ENCODE measurements at places on chromosomes 1 and 21.

DNA sequence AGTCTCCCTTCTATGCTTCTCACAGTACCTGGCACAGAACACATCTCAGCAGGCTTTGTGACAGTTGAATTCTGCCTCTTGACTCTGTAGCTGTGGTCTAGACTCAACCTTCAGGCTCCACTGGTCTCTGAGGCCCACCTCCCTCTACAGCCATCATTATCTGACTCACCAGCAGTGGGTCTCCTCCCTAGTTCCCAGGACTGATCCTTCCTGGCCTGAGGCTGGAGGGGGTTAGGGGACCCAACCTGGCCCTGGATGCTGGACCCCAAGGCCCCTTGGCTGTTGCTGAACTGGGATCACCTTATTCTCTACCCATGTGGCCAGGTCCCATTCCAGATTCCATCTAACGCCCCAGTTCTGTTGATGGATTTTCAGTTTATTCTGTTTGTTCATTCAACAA is 43.1 kb upstream of the FOXO6 start:
- no peaks in the 10 kb centered on the region for H3K27me3 ChIP-seq
- no peak overlapping the region for H3K27ac ChIP-seq
- H3K4me3 ChIP-seq: no peak overlapping the region
- peaks cover 6% of the 10 kb centered on the region for H3K4me1 ChIP-seq
- no peaks in the 10 kb centered on the region for H3K36me3 ChIP-seq

DNA sequence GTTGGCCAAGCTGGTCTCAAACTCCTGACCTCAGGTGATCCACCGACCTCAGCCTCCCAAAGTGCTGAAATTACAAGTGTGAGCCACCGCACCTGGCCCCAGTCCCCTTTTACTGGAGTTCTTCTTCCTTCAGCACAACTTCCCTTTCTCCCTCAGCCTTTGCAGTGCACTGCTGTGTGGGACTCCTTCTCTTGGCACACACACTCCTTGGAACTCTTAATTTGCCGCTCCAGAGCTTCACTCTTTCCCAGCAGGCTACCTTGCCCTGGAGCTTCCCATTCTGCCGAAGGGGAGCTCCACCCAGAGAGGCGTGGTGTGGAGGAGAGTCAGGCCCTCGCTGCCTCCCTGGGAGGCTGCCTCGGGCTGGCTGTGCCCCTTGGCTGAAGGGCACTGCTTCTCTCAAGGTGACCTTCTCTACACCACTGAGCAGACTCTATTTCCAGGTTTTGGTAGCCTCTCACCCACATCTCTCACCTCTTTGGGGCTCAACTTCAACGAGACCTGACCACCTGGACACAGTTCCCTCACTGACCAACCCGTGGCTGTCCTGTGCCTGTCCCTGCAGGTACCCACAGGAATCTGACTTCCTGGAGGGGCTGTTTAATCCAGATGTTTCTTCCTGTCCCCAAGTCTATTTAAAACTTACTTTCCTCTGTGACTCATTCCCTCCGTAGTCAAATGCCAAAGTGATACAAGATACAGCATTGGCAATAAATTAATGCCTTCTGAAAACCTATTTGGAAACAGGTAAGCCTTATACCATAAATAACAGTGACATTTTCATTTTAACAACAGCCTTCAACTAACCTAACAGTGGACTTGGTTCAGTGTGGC is 227.3 kb upstream of the KIAA0040 start:
- no peak overlapping the region for H3K27ac ChIP-seq
- no peak for DNase-seq
- H3K36me3 ChIP-seq: no peaks in the 10 kb centered on the region

- DNase-seq: peak; percentile 90
- H3K27ac ChIP-seq: peak overlapping the region; percentile 67
- H3K4me1 ChIP-seq: no peaks in the 10 kb centered on the region
- H3K36me3 ChIP-seq: no peaks in the 10 kb centered on the region
- no peak overlapping the region for H3K4me3 ChIP-seq
Measured at GRCh38 chr1:147700042-147701006, 30.0 kb upstream of the ACP6 start.

DNA sequence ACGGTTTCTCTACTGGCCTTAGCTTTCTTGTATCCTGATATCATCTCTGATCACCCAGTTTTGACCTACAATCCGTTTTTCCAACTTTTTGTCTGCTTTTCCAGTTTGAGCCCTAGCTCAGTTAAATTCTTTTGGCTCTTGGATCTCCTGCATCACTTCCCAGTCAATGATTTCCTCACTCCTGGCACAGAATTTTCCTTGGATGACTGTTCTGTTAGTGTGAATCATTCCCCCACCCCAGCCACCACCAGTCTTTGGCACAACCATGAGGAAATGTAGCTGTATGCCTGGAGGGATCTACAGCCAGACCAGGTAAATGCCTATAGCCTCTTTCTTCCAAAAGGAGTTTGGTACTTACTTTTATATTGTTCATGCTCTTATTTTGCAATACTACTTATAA is 187.2 kb upstream of the PTGFR start:
- no peak overlapping the region for H3K27ac ChIP-seq
- no peak overlapping the region for H3K4me3 ChIP-seq
- H3K36me3 ChIP-seq: no peaks in the 10 kb centered on the region
- DNase-seq: no peak

GRCh38 chr1:116751621-116752020 is 2.6 kb upstream of the CD2 start:
- H3K36me3 ChIP-seq: no peaks in the 10 kb centered on the region
- DNase-seq: no peak
- H3K4me3 ChIP-seq: no peak overlapping the region
- no peaks in the 10 kb centered on the region for H3K4me1 ChIP-seq
- H3K27ac ChIP-seq: no peak overlapping the region
- H3K27me3 ChIP-seq: no peaks in the 10 kb centered on the region

DNA sequence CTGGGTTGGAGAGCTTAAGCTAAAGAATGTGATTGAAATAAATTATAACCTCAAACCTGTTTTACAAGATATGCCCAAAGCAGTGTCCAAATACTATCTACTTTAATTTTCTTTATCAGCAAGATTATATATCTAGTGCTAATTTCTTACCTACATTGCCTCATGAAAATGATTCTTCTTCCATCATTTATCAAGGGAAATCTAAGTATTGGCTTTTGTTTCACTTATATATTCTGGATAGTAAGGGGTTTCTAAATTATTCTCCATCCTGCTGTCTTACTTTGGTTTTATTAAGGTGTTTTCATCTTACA is 81.2 kb downstream of the PHTF1 start:
- no peak overlapping the region for H3K27ac ChIP-seq
- H3K4me1 ChIP-seq: no peaks in the 10 kb centered on the region
- peaks cover 64% of the 10 kb centered on the region for H3K36me3 ChIP-seq
- H3K4me3 ChIP-seq: no peak overlapping the region
- no peak for DNase-seq

DNA sequence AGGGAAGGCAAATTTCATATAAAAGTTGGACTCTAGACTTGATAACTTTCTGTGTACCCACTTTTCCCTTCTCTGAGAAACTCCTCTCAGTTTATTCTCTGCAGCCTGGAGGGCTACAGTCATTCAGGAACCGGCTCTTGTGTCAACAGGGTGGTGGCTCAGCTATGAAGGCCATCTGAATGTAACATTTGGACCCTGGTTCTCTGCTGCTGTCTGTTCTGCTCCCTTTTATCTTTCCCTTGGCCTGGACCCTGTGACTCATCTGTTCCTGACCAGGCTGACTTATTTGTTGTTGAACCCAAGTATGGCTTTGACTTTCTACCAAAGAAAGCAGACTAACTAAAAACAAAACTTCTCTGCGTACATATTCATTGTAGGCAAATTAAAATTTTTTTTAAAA is 75.4 kb downstream of the CENPF start:
- H3K4me1 ChIP-seq: peaks cover 7% of the 10 kb centered on the region
- H3K27ac ChIP-seq: no peak overlapping the region
- no peak overlapping the region for H3K4me3 ChIP-seq
